Stimulated activated CD4-positive, alpha-beta T cell treated with anti-CD3 and anti-CD28 coated beads, Interleukin-2, amount 100 ng/mL, for 24 hours (primary cell): ENCODE measurements at places on chromosomes 12 and 14.
A peak's percentile ranks its signal among the peaks of the same experiment; 100 is the strongest.

DNA sequence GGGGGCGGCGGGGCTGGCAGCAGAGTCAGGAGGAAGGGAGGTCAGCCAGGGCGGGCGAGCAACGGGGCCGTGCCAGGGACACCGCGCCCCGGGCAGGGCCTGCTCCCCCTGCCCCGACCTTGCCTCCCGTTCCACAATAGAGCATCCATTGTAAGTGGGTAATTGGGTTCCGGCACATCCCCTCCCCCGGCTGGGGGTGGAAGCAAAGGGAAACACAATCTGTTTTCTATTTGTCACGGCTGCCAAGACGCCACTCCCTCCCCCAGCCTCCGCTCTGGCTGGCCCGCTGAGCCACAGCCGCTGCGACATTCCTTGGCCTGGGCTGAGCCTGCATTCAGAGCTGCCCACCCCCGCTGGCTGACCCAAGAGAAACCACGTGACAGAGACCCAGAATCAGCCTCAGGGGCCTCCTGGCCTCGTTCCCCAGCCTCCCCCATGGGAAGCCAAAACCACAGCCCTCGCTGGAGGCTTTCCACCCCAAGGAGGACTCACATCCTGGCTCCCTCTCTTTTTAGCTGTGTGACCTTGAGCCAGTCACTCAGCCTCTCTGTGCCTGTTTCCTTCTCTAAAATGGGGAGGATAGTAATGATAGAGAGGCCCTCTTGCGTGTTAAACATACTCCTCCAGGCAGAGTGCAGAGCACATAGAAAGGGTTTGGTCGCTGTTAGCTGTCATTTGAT is 117.6 kb downstream of the SCARB1 start:
- peak; percentile 35 for DNase-seq

DNA sequence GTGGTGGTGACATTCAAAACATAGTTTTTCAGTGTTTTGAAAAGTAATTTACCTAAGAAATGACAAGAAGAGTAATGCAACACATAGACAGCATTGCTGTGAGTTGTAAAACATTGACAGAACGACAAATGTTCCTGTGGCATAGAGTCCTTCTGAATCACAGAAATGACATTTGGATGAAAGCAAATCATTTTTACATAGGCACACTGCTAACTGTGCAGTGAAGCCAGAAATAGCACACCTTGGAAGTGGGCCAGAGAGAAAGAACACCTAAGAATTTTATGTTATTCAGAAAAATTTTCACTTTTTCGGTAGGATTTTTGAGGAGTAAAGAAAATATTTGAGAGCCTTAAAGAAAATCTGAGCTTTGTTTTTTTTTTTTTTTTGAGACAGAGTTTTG is 100.6 kb downstream of the ANO4 start:
- DNase-seq: no peak

- DNase-seq: no peak
Observed at GRCh38 chr12:29066011-29066588, 83.0 kb upstream of the FAR2 start.

DNA sequence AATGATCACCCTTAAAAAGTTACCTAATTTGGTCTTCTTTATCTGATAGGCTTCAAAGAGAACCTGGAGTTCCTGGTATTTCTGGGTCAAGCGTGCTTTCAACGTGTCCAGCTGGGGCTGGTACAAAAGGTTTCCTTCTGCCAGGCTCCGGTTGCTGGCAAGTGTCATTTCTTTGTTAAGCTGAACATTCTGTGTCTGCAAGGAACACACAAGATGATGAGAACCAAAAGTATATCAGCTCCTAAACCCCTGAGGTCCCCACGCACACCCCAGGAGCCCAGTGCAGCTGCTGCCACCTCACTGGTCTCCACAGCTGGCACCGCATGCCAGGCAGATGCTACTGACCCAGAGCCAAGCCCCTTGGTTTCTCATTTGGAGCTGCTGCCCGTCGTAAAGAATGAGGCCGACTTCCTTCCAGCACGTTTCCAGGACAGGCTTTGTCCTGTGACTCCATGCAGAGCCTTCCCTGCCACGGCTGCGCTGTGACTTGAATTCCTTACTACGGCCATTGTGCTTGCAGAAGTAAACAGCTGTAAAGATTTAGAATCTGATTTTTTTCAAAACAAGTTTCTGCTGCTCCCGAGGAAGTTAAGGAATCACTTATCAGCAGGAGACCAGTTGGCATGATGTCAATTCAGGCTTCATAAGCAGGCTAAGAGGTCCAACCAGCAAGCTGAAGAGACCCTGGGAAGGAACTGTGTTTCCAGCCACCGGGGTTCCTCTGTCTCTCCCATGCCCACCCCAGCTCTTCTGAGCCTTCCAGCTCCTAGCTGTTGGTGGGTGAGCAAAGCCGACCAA is 24.9 kb downstream of the VPS37B start:
- no peak for DNase-seq
